Fibroblast of skin of back (primary cell): ENCODE measurements at places on chromosomes 6 and 20.
A peak's percentile ranks its signal among the peaks of the same experiment; 100 is the strongest.

- DNase-seq, result no peak
These were observed 327.6 kb upstream of the ARID1B start for GRCh38 chr6:156449569-156449968.

- no peak for DNase-seq
These were observed 13.6 kb downstream of the FAM83B start for GRCh38 chr6:54860132-54860531.

DNA sequence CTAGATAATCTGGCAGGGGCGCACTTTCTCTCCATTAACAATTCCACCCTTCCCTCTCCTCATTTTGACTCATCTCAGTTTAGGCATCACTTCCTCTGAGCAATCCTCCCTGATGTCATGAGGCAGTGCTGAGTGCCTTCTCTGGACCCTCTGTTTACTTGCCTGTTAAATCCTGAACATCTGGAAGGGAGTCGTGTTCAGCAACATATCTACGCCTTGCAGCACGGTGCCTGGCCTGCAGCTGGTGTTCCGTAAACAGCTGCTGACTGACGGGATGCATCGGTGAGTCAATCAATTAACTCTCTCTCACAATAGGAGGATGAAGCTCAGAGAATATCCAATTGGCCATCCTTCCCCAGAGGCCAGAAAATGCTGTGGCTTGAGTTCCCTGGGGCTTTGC is 613.5 kb downstream of the PTPRT start:
- DNase-seq, result no peak

- DNase-seq, result peak; percentile 19
These were observed 114.3 kb upstream of the SYNCRIP start for GRCh38 chr6:85756982-85757381.

DNA sequence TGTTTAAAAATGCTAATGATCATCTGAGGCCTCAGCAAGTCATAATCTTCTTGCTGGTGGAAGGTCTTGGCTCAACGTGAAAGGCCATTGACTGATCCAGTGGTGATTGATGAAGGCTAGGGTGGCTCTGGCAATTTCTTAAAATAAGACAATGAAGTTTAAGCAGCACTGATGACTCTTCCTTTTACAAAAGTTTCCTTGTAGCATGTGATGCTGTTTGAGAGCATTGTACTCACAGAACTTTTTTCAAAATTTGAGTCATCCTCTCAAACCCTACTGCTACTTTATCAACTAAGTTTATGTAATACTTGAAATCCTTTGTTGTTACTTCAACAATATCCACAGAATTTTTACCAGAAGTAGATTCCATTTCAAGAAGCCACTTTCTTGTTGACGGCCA is 382.3 kb downstream of the ESR1 start:
- no peak for DNase-seq

DNA sequence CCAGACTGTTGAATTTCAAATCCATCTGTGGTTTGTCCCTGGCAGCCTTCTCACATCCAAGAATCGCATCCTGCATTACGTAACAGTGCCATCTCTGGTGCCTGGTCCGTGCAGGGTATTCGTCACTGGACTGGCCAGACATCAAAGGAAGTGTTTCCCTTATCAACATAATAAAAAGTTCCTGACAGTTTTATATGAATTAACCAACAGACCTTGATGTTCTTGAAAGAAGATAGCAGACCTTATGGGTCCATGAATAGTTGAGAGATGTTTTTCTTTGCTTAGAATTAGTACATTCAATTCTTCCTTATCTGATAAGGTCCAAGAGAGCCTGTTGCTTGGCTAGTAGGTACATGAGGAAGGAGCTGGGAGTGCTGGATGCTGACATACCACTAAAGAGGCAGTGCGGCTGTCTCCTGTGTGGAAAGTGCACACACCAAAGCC is 77.6 kb downstream of the PHACTR2 start:
- DNase-seq, result no peak

DNA sequence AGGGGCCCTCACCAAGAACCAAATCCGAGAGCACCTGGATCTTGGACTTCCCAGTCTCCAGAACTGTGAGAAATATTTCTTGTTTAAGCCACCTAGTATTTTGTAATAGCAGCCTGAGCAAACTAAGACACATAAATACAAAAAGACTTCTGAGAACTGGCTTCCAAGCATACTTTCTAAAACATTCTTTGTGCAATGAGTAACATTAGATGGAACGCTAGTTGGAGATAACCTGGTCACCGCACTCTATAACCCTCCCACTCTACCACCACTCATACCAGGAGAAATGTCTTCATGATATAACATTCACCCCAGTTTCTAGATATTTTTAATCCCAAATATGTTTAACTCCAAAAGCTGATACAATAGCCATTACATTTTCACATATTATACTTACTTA is 169.5 kb upstream of the THEMIS start:
- DNase-seq, result peak; percentile 53
